Smooth muscle cell of trachea (primary cell): ENCODE measurements at places on chromosomes 6 and 20. TPM values are rescaled to one million over a fixed set of nuclear protein-coding genes. Genes with fewer than 3 reads are reported as not detected.

Gene CASS4
- total RNA-seq, result 10.5 and 12.4 TPM in 2 replicates

Gene IDH3B
- total RNA-seq, result 81.4 and 123 TPM in 2 replicates

Gene MAP3K5
- 30.7 and 46.6 TPM in 2 replicates for total RNA-seq

Gene PDE10A
- total RNA-seq, result 1.5 and 2.5 TPM in 2 replicates

Gene FOXQ1
- 6.5 and 6.9 TPM in 2 replicates for total RNA-seq

Gene CRIP3
- total RNA-seq, result 0.44 TPM in 1 of 2 replicates, not detected in the other

Gene THBD
- 27.3 and 37.7 TPM in 2 replicates for total RNA-seq

Gene RHAG
- total RNA-seq, result not detected in 2 replicates
